ENCODE measurements at places on chromosomes 5 and 9. TPM values are rescaled to one million over a fixed set of nuclear protein-coding genes. Genes with fewer than 3 reads are reported as not detected.

Gene ZBED3
- total RNA-seq, result 11.4 TPM

Gene SLC6A7
- not detected for total RNA-seq

Gene IFNA21
- total RNA-seq, result not detected

Gene PKD2L2
- not detected for total RNA-seq

Gene SPATA31C1
- total RNA-seq, result not detected

Gene SH3GL2
- total RNA-seq, result not detected

Gene FER
- 15.5 TPM for total RNA-seq

Gene SCGB3A2
- not detected for total RNA-seq

Gene KIAA1958
- total RNA-seq, result 11.2 TPM

Gene PCDHA3
- total RNA-seq, result not detected

Gene PAXX
- total RNA-seq, result 56.9 TPM

Gene TMC1
- not detected for total RNA-seq

Gene FLT4
- total RNA-seq, result 0.79 TPM

Gene FSD1L
- total RNA-seq, result 3.0 TPM

Gene KIF20A
- 39.9 TPM for total RNA-seq

Gene PCDHGA9
- 0.10 TPM for total RNA-seq

Gene MOB3B
- total RNA-seq, result 1.6 TPM

Gene PCDHB2
- not detected for total RNA-seq

Gene DMGDH
- total RNA-seq, result 21.4 TPM

Gene IER5L
- 4.6 TPM for total RNA-seq

Gene FIBCD1
- not detected for total RNA-seq

Gene TCF7
- total RNA-seq, result 265 TPM

Gene TXNDC8
- not detected for total RNA-seq

Gene MARCOL
- not detected for total RNA-seq

Gene CMYA5
- 0.32 TPM for total RNA-seq

Gene SLCO6A1
- not detected for total RNA-seq

Gene POU4F3
- not detected for total RNA-seq

Gene SLC27A4
- total RNA-seq, result 10.2 TPM

Gene KIF24
- 5.8 TPM for total RNA-seq

Gene SLC34A1
- total RNA-seq, result 0.21 TPM

Gene SHC3
- not detected for total RNA-seq

Gene EPB41L4B
- total RNA-seq, result 1.6 TPM

Gene PPIC
- total RNA-seq, result not detected

Gene SHB
- total RNA-seq, result 1.0 TPM

Gene SERF1B
- 18.4 TPM for total RNA-seq

Gene TMEM215
- not detected for total RNA-seq

Gene OR13D1
- total RNA-seq, result not detected

Gene SHOC1
- total RNA-seq, result not detected

Gene PCDHB4
- total RNA-seq, result not detected

Gene CFAP157
- total RNA-seq, result not detected

Gene APBA1
- 0.74 TPM for total RNA-seq

Gene SLC2A6
- total RNA-seq, result 2.6 TPM

Gene CTSV
- 1.3 TPM for total RNA-seq

Gene GFI1B
- 0.12 TPM for total RNA-seq

Gene SH2D3C
- 59.5 TPM for total RNA-seq

Gene TAF11L10
- total RNA-seq, result not detected

Gene DND1
- total RNA-seq, result 4.6 TPM

Gene C5orf63
- 16.4 TPM for total RNA-seq

Gene FRMD3
- 0.38 TPM for total RNA-seq

Gene CCNI2
- 4.6 TPM for total RNA-seq

Gene PCDHB6
- total RNA-seq, result not detected

Gene NUP214
- 67.6 TPM for total RNA-seq

Gene SLC6A19
- total RNA-seq, result not detected

Gene S1PR3
- 0.76 TPM for total RNA-seq

Gene CCDC192
- total RNA-seq, result not detected

Gene SLC36A3
- total RNA-seq, result 0.10 TPM

Gene JAKMIP2
- 6.3 TPM for total RNA-seq

Gene PCDHB5
- not detected for total RNA-seq

Gene ITK
- 289 TPM for total RNA-seq

All from activated T-cell treated with anti-CD3 and anti-CD28 coated beads, Interleukin-2, amount 50 U/mL, for 72 hours (primary cell).